ENCODE measurements at places on chromosomes 6 and 20.

GRCh38 chr6:137873273-137873762 is 6.3 kb downstream of the TNFAIP3 start:
- DNase-seq, result peak; percentile 62

DNA sequence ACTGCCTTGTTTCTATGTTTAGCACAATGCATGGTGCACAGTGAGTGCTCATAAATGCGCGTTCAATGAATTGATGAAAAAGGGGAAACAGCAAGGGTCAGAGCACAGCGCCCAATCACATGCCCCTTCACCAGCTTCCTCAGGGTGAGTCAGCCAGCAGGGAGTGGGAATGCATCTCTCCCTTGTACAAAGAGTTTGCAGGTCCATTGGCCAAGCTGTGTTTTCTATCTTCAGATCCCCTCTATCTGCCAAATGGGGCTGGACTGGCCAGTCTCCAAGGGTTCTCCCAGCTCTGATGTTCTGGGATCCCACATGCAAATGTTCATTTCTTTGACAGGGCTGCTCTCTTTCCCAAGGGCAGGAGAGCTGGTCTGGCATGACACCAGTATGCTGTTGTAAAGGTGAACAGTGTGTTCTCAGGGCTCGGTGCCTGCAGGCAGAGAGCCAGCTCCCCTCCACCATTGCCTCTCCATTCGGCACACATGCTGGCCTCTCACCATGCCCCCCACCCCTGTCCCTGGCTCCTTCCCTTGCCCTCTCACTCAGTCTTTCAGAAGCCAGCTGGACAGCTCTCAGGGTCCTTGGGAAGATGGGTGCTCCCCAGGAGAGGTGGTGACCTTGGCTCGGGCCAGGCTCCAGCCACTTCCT is 25.0 kb downstream of the ANGPT4 start:
- DNase-seq, result no peak

DNA sequence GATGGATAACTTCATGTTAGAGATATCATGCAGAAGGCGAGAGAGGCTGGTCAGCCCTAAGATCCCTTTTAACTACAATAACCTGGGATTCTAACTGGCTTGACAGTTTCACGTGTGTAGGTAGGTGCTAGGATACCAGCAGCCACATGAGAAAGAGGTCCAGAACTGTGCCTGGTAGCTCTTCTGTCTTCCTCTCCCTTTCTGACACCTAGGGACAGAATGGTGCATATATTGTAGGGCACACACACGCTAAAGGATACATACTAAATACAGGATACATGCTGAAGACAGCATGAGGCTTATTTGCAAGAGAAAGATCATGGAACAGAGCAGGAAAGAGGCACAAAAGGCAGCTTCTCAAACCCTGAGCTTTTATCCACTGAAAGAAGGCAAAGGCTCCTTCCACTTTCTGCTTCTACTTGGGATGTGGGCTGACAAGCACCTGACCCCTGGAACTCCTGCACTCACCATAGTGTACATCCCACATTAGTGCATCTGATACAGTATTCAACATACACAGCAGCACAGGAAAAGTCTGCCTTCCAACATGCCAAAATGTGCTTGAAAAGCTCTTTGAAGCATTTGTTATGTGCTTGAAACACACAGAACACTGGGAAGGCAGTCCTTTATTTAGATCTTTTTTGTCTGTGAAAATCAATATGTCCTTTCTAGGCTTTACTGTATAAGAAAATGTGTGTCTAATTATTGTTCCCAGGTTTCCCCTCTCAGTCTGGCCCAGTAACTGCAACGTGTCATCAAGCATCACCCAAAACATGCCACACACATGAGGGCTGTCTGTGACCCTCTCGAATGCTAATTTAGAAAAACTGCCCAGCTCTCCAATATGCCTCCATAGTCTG is 3.2 kb downstream of the SLC22A23 start:
- DNase-seq, result no peak

DNA sequence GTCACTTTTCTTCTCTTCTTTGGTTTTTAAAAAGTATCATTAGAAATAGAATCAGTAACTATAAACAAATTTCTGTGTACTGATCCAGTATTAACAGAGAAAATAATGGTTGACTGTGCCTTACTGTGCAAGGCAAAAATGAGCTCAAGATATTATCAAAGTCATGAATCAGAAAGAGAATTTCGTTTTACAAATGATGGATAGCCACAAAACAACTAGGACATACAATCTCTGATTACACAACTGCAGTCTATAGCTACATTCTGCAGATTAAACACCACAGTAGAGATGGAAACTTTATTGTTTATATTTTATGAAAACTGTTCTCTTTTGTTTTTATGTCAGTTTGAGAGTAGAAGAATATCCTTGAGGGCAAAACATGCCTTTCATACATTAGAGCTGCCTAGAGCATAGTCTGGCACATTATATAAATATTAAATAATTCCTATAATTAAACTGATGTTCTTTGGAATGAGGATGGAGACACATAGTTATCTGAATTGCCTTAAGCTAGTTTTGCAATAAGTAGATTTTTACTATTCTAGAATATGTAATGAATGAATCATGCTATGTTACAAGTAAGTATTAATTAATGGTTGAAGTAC is 333.1 kb downstream of the LAMA2 start:
- DNase-seq, result no peak

DNA sequence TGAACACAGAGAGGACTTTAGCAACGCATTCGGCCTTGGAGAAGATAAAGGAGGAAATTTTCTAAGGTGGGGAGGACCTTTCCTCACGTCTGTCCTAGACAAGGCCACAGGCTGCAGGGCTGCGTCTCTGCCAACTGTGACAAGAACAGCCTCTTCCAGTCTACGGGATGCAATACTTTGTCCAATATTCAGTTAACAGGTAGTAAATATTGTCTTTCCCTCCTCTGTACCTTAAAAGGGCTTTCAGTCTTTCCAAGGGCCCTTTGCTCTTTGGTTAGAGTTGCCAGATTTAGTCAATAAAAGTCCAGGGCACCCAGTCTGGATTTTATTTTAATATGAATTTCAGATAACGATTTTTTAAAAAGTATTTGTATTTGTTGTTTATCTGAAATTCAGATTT is 78.2 kb downstream of the ELOVL4 start:
- DNase-seq, result no peak

GRCh38 chr6:20817806-20818320 is 283.6 kb downstream of the CDKAL1 start:
- no peak for DNase-seq

GRCh38 chr6:14595751-14596150 is 478.2 kb downstream of the CD83 start:
- DNase-seq, result no peak

- DNase-seq, result no peak
Measured at GRCh38 chr6:3627956-3628835, 123.3 kb downstream of the PXDC1 start.

DNA sequence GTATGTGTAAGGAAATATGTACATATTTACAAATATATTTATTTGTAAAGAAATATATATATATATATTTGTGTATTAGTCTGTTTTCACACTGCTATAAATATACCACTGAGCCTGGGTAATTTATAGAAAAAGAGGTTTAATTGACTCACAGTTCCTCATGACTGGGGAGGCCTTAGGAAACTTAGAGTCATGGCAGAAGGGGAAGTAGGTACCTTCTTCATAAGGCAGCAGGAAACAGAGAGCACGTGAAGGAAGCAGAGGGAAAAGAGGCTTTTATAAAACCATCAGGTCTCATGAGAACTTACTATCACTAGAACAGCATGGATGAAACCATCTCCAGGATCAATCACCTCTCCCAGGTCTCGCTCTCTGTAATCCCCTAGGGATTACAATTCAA is 644.5 kb upstream of the HS3ST5 start:
- no peak for DNase-seq

DNA sequence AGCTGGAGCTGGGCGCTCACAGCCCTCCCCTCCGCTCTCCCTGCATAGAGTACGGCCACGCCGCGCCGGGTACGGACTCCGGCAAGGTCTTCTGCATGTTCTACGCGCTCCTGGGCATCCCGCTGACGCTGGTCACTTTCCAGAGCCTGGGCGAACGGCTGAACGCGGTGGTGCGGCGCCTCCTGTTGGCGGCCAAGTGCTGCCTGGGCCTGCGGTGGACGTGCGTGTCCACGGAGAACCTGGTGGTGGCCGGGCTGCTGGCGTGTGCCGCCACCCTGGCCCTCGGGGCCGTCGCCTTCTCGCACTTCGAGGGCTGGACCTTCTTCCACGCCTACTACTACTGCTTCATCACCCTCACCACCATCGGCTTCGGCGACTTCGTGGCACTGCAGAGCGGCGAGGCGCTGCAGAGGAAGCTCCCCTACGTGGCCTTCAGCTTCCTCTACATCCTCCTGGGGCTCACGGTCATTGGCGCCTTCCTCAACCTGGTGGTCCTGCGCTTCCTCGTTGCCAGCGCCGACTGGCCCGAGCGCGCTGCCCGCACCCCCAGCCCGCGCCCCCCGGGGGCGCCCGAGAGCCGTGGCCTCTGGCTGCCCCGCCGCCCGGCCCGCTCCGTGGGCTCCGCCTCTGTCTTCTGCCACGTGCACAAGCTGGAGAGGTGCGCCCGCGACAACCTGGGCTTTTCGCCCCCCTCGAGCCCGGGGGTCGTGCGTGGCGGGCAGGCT is 4.6 kb downstream of the KCNK15 start:
- no peak for DNase-seq

DNA sequence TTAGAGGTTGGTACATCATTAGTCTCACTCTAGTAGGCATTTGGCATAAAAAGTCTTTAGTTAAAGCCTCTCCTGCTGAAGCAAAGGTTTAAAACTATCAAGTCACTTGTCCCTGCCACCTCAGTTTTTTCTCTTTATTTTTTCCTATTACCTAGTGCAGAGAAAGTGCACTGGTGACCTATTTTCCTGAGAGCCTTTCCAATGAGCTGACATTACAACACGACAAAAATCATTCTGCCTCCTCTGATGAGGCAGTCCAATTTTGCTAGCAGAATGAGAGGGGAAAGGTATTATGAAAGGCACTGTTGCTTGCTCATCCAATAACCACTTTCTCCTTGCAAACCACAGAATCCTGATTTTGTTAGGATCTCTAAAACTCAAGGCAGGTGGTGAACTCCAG is 73.3 kb upstream of the SGK1 start:
- no peak for DNase-seq

GRCh38 chr6:145733810-145734209 is 1.5 kb downstream of the EPM2A start:
- DNase-seq, result no peak

- no peak for DNase-seq
Measured at GRCh38 chr6:142500250-142500786, 198.5 kb downstream of the ADGRG6 start.

DNA sequence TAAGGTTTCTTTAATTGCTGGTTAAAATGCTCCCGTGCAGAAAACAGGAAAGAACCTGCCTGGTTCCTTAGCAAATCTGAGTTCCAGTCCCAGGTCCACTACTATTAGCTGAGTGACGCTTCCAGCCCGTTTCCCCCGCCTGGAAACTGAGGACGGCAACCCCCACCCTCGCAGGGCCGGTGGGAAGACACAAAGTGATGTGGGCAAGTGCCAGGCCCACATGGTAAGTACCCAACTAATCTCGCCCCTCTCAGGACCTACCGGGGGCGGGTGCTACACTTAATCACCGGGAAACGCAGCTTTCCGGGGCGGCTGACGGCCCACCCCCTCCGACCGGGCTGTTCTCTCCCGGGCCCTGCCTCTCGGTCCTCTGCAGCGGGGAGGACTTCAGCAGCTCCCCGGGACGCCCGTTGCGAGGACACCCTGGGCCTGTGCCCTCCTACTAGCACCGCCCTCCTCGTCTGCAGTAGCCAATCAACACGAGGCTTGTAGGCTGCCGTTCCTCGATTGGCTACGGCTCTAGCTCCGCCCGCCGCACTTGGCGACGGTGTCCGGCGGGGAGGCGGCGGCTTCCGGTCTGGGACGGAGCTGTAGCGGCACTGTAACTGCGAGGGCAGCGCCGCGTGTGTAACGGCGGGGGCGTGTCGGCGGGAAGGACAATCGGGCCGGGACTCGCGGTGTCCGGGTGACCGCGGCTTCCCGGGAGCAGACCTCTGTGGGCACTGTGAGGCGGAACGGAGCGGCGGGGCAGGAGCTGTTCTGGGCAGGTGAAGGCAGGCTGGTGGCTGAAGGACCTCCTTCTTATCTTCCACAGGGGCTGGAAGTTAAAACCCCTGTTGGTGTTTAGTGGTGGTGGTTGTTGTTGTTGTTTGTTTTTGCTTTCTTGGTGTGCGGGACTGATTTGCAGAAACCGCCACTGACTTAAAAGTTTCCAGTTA is at the start of gene ZBTB9:
Gene ZBTB9, plus strand, starts transcription at position 568 of the 938 bp plus-strand sequence. CDS start 525 bp downstream, outside the sequence.
- peak; percentile 81 for DNase-seq
